ENCODE measurements at places on chromosomes 16 and 17.
A peak's percentile ranks its signal among the peaks of the same experiment; 100 is the strongest.

- DNase-seq = peak; percentile 99
Measured at GRCh38 chr16:68658341-68658973, 13.3 kb downstream of the CDH3 start.

DNA sequence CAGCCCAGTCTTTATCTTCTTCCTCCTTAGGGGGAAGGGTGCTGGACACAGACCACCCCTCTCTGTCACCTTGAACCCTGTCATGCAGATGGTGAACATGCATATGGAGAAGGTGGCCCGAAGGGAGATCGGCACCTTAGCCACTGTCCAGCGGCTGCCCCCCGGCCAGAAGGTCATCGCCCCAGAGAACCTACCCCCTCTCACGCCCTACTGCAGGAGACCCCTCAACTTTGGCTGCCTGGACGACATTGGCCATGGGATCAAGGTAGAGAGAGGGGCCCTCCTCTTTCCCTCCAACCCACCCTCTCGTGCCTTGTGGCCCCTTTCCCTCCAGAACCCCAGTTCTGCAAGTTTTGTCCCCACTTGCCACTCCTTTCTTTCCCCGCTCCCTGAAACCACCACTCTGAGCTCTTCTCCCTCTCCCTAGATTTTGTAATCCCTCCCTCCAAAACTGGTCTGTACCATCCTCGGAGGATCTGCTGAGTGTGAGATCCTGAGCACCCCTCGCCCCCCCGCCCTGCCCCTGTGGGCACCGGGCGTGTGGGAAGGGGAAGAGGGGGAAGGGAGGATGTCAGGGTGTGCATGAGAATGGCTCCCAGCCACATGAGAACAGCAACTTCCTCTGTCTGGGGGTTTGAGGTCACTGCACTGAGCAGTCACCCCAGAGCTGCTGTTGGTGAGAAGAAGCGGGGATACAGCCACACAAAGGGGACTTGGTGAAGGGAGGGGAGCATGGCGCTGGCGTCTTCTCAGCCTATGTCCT lies 7.3 kb downstream of the ABI3 start:
- DNase-seq = no peak

- no peak for DNase-seq
Measured at GRCh38 chr16:50248845-50249244, 17.5 kb upstream of the ADCY7 start.

DNA sequence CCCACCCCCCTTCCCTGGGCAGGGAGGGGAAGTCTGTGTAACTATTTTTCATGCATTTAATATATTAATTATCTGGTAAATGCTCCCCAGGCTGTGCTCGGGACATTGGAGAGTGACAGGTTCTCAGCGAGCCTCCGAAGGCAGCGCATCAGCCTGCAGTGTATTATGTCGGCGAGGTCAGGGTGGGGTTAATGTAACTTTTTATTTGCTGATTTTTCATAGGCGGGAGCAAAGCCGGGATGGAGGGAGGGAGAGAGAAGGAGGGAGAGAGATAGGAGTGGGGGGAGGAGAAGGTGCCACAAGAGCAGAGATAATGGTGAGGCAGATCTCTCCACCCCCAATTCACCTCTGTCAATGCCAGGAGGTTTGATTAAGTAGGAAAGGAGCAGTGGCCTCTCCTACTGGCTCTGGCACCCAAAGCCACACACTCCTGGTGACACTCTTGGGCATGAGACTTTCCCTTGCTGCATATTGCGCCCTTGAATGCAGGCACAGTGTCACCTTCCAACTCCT lies 104.0 kb downstream of the MRM1 start:
- no peak for DNase-seq

- peak; percentile 85 for DNase-seq
Measured at GRCh38 chr17:77354670-77355455, 214.1 kb downstream of the SEC14L1 start.

DNA sequence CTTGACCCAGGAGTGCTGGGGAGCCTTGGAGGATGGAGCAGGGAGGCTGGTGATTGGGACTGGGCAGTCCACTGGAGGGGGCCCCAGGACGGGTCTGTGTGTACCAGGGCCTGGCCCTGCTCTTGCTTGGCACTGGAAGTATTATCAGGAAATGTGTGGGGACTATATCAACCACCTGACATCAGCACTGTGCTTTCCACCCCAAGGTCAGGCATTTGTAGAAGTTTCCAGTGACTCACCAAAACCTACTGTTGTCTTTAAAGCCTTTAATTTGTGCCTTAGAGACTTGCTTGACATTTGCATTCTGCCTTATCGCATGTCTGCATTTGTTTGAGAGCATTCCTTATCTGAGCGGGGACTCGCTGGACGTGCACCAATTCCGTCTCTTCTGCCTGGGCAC lies 323.1 kb downstream of the FOXL1 start:
- peak; percentile 56 for DNase-seq

DNA sequence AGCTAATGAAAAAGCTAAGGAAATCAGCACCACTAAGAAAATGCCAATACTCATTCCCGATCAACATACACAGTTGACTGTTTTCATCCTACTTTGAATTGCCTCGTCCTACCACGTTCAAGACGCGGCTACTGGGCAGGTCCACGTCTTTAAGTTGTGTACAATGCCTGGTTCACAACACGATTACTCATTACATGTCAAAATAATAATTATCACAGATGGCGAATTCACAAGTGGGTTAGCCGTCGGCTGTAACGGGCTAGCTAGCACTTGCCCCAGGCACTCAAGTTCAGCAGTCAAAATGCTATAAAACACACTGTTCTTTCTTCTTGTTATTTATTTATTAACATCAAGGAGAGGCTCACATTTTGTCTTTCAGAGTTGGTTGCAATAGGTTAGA lies 124.2 kb downstream of the ZFHX3 start:
- DNase-seq = peak; percentile 14

DNA sequence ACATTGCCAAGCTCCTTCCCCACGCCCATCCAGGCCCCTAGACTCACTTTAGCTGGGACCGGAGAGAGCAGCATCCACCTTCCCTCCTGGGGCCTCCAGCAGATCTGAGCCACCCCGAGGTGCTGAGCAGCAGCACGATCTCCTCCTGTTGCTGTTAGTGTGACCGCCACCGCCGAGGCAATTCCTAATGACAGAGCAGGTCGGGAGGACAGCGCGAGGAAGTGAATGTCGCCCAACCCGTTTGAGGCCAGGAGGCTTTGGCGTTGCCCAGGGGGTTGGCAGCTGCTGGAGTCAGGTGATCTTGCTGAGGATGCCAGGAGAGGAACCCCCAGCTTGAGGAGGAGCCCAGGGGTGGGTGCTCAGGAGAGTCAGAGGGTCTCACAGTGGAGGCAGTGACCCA lies at the start of gene RNF222:
Gene RNF222 (minus strand): TSS at position 192 of the 400 bp plus-strand sequence. CDS start 4,366 bp downstream, outside the sequence.
- no peak for DNase-seq

GRCh38 chr16:84105301-84105815 lies 11.4 kb downstream of the MBTPS1 start:
- no peak for DNase-seq

GRCh38 chr17:44350733-44351226 lies 5.7 kb downstream of the GRN start:
- DNase-seq = peak; percentile 70

GRCh38 chr17:60916043-60916442 lies 238.4 kb downstream of the BCAS3 start:
- no peak for DNase-seq

DNA sequence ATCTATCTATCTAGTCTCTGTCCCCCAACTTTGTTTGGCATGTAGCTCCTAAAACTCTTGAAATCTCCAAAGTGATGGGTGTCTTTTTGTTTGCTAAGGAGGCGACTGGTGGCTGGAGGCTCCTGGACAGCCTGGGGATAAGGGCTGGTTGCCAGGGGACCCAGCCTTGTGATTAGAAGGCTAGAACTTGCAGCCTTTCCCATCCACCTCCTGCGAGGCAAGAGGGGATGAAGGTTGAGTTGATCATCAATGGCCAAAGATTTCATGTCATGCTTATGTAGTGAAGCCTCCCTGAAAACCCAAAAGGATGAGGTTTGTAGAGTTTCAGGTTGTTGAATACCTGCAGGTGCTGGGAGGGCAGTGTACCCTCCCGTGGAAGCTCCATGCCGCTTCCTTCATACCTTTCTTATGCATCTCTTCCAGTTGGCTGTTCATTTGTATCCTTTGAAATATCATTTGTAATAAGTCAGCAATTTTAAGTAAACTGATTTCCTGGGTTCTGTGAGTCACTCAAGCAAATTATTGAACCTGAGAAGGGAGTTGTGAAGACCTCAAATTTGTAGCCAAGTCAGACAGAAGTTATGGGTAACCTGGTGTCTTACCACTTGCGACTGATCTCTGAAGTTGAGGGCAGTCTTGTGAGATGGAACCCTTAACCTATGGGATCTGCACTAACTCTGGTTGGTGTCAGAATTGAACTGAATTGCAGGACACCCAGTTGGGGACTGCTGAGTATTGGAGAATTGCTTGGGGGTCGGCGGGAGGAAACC lies 202.4 kb downstream of the SEC14L1 start:
- no peak for DNase-seq

- no peak for DNase-seq
Measured at GRCh38 chr17:32443827-32444300, 446 bp upstream of the PSMD11 start.

DNA sequence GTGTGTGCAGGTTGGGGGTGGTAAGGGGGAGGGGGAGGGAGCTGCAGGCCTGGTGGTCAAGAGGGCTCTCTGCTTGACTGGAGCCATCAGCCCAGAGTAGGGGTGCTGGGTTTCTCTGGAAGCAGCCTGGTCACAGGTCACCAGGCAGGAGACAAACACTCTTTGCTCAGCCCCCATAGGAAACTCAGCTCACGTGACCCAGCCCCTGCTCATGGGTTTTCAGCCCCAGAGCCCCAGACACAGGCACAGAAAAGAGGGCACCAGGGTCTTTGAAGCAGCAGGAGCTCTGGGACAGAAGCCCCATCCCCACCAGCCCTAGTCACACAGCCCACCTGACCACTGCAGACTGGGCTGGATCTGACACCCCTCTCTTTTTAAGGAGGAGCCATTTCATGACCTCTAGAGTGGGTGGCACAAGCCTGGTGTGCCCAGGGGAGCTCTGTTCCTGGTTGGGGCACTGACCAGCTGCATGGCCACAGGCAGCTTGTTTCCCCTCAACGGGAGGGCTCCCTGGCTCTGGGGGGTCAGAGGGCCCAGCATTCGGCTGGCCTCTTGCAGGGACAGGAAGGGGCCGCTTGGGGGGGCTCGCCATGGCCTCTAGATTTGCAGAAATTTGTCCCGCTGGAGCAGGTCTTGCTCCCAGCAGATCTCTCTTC lies 13.8 kb upstream of the CD79B start:
- no peak for DNase-seq

GRCh38 chr16:49651226-49651625 lies 204.7 kb downstream of the ZNF423 start:
- DNase-seq = no peak

- no peak for DNase-seq
Measured at GRCh38 chr16:67151431-67152097, 766 bp upstream of the B3GNT9 start.

DNA sequence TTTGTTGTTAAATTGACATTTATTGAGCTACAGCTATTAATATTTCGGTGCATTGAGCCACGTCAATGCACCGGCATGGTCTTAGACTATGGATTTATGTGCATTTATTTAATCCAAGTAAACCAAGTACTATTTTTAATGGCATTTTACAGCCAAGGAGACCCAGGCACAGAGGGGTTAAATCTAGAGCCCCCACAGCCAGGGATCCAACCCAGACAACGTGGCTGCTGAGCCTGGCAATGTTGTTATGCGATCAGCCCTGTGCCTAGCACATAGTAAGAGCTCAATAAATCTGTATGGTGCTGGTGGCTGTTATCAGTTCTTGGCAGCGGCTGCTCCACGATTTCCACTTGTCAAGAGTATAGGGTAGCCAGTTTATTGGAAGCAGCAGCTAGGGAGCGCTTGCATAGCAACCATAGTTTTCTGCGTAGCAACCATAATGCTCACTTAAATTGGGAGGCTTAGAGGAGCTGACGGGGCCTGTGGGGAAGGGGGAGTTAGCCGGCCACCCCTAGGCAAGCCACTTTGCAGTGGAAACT lies 541 bp upstream of the RBBP6 start:
- no peak for DNase-seq

- DNase-seq = no peak
Measured at GRCh38 chr17:56880133-56880532, 33.7 kb downstream of the TRIM25 start.

GRCh38 chr17:28827672-28828071 lies 14.9 kb downstream of the FAM222B start:
- DNase-seq = no peak

DNA sequence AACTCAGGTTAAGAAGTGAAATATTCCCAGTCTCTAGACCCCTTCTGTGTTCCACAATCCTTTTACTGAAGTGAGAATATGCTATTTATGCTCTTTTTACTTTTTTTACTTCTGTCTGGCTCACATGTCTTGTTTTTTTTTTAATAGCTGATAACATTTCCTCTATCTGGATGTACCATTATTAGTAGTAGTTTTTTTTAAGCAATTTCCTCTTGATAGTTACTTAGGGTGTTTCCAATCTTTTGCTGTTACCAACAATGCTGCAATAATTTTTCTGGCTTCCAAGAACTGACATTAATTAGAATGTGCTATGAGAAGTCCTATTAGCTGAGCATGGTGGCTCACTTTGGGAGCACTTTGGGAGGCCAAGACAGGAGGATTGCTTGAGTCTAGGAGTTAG lies 32.0 kb downstream of the KSR1 start:
- no peak for DNase-seq

DNA sequence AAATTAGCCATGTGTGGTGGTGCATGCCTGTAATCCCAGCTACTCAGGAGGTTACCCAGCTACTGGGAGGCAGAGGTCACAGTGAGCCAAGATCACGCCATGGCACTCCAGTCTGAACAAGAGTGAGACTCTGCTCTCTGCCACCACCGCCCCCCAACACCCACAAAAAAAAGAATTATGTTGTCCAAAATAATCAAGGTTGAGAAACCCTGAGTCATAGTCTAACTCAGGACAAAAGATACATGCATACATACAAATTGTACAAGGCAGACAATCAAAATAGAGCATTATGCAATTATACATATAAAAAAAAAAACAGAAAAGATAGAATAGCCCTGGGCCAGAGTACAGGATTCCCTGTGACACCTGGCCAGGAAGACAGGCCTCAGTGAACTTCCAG lies 6.6 kb upstream of the KPNB1 start:
- peak; percentile 50 for DNase-seq

DNA sequence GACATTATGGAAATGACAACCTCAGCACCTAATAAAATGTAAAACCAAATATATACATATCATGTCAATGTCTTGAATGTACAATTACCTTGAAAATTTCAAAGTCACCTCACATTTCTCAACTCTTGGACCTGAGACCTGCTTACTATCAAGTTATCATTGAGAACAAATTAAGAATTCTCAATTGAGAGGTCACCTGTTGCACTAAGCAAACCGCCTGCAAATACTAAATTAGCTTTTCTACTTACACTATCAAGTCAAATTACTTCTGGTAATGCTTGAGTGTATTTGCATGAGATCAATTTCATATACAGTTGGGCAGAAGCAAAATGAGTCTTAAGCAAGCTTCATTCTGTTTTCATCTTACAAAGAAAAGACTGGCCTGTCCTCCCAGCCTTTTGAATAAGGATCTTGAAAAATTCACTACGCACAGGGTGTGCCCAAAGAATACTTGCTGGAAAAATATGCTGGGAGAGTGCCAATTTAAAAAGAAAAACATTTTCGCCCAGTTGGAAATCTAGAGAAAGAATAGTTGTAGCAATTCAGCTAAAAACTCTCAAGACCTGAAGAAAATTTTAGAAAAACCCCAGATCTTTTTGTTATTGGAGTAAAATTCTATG lies 35.7 kb downstream of the KANSL1 start:
- DNase-seq = peak; percentile 33

GRCh38 chr17:78736526-78737079 lies 45.5 kb downstream of the CYTH1 start:
- DNase-seq = peak; percentile 97

GRCh38 chr17:18856570-18856915 lies 1.4 kb upstream of the PRPSAP2 start:
- DNase-seq = no peak

- peak; percentile 53 for DNase-seq
Measured at GRCh38 chr16:11049396-11050059, 105.2 kb downstream of the CLEC16A start.
